Right lung (tissue), 10 donors: ENCODE measurements at places on chromosomes 7 and 10.
A peak's percentile ranks its signal among the peaks of the same experiment; 100 is the strongest.

GRCh38 chr7:127959770-127960169 lies 71.5 kb downstream of the LRRC4 start:
- DNase-seq: no peak

GRCh38 chr10:122310311-122311050 lies 39.4 kb downstream of the BTBD16 start:
- DNase-seq: peak; percentile 10

GRCh38 chr7:90530263-90530662 lies 60.8 kb downstream of the PTTG1IP2 start:
- DNase-seq: no peak

- DNase-seq: no peak
Measured at GRCh38 chr10:117550599-117551329, 8.2 kb downstream of the EMX2 start.

- no peak for DNase-seq
Measured at GRCh38 chr7:155294511-155294778, 3.2 kb upstream of the INSIG1 start.

- DNase-seq: no peak
Measured at GRCh38 chr7:148348466-148348865, 242.1 kb upstream of the C7orf33 start.

DNA sequence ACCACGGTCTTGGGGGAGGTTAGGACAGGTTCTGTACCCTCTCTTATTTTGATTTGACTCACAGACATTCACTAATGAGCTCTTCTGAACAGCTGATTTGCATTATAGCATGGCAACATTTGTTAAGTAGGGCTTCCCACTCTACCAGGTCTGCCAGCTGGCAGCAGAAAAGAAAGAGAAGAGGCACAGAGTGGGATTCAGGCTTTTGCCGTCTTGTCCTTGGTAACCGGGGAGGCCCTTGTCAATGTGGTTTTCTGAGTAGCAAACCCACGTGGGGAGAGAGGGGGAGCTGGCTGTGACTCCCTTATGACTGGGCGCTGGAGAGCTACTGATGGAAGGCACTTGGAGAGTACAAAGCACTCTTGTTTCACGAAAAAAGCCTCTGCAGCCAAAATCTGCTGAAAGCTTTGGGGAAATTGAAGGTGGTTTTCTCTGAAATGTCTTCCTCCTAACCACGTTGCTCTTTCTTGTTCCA lies 355.3 kb upstream of the GALNT17 start:
- DNase-seq: no peak

GRCh38 chr7:121322460-121322859 lies 6.3 kb upstream of the WNT16 start:
- DNase-seq: no peak

- no peak for DNase-seq
Measured at GRCh38 chr7:104657134-104657533, 328.7 kb downstream of the LHFPL3 start.

GRCh38 chr10:121947343-121948330 lies 19.8 kb upstream of the ATE1 start:
- DNase-seq: no peak
